Neuronal stem cell (in vitro differentiated cells): ENCODE measurements at places on chromosomes 6 and 20.

GRCh38 chr6:120211955-120212792 lies 862.6 kb upstream of the MAN1A1 start:
- DNase-seq = no peak

DNA sequence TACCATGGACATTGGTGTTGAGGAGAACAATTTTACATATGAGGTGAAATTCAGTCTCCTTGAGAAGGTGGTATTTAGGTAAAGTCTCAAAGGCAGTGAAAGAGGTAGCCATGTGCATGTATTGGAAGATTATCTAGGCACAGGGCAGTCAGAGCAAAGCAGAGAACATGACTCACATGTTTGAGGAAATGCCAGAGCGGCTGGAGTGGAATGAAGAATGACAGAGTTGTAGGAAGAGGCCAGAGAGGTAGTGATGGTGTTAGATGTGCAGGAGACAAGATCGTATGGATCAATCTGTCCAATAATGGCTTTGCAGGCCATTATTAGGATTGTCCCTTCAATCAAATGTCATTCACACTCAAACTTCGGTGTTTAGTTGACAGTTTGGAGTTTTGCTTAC lies 449.4 kb upstream of the PTCHD4 start:
- DNase-seq = no peak

- DNase-seq = no peak
These were observed 78.5 kb downstream of the NFATC2 start for GRCh38 chr20:51463998-51464397.

DNA sequence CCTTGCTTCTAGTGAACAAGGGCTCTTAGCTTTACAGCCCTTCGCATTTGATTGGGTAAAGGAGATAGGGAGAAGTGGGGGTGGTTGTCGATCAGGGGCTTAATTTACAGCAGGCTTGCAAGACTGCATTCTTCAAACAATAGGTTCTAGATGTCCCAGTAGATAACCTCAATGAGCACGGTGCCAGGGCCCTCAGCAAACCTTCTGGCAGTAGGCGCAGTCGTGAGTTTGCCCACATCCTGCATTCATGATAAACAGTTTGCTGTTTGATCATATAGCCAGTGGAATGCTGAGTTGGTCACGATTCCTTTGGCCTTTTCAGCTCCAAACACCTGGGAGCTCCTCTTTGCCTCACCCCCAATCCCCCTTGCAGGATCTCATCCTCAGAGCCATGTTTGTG lies 27.5 kb downstream of the SUN5 start:
- DNase-seq = no peak

DNA sequence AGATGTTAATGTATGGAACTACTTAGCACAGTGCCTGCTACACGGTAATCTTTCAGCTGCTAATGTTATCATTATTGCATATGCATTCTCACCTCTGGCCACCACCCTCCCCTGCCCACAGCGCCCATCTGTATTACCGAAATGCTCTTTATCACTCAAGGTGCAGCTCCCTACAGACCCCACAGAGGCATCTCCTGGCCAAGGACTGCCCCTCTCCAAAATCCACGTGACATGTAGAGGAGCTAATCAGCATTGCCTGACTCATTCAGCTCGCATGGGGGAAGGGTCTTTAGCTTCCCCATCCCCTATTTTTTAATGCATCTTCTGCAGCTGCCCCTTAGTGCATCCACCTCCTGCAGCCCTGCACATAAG lies 41.8 kb downstream of the SLC22A23 start:
- no peak for DNase-seq

- DNase-seq = no peak
These were observed 259.6 kb upstream of the PLN start for GRCh38 chr6:118288355-118289124.

- no peak for DNase-seq
These were observed 977 bp downstream of the TNXB start for GRCh38 chr6:32108094-32108627.

- no peak for DNase-seq
These were observed 38.8 kb downstream of the PPARD start for GRCh38 chr6:35381132-35381531.
